ENCODE measurements at places on chromosomes 4 and X.

GRCh38 chr4:56744030-56744429, 62.9 kb upstream of the HOPX start:
- no peak for DNase-seq

DNA sequence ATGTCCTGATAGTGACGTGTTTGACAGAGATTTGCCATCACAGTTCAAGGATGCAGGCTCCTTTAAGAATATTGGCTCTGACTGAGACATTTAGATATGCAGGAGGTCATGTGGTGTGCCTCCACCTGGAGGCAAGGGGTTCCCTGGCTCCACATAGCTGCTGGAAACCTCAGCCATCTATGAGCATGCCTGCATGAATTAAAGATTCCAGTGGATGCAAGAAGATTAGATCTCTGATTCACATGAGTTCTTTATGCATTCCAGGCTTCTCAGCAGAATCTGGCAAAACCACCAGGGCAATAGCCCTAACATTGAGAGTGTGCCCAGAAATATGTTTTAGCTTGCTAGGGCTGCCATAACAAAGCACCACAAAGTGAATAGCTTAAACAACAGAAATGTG, 298.5 kb upstream of the AADAT start:
- no peak for DNase-seq

DNA sequence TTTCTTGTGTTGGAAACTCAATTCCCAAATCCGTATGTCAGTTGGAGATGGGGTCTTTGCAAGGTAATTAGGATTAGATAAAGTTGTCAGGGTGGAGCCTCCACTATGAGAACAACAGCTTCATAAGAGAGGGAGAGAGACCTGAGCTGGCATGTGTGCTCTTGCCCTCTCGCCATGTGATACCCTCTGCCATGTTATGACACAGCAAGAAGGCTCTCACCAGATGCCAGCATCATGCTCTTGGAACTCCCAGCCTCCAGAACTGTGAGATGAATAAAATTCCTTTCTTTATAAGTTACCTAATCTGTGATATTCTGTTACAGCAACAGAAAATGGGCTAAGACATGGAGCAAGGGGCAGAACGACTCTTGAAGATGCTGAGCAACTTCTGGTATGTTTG, 201.9 kb upstream of the BOD1L1 start:
- DNase-seq: no peak

GRCh38 chr4:109733728-109734127, 3.9 kb upstream of the PLA2G12A start:
- DNase-seq: no peak

All from stimulated activated CD4-positive, alpha-beta T cell treated with anti-CD3 and anti-CD28 coated beads, Interleukin-1b, Interleukin-23, amount 100 ng/mL, for 1 hour (primary cell).